NCI-H2081 treated with DMSO at 0.1 percent for 48 hours (cell line): ENCODE measurements at places on chromosomes 12 and 14.

- no peak for DNase-seq
Measured at GRCh38 chr14:104726600-104727451, 2.8 kb downstream of the ADSS1 start.

- DNase-seq = no peak
Measured at GRCh38 chr12:109597414-109597794, 23.8 kb downstream of the MVK start.

DNA sequence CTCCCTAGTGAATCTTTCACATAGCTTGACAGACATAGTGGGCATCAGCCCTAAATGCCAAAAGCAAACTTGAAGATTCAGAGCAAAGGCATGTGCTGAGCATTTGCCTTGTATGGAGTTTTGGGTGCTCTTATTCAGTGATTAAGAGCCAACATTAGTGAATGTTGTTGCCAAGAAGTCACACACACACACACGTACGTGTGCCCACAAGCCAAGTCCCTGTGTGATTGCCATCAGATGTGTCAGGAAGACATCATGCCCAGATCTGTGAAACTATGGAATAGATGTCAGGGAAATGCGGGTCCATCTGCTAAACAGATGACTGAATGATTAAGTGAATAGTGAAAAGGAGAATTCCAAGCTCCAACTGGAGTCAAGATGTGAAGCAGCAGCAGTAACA lies 149.0 kb downstream of the AKAP6 start:
- no peak for DNase-seq

GRCh38 chr14:99757331-99758070 lies 35.7 kb upstream of the EML1 start:
- DNase-seq = no peak

DNA sequence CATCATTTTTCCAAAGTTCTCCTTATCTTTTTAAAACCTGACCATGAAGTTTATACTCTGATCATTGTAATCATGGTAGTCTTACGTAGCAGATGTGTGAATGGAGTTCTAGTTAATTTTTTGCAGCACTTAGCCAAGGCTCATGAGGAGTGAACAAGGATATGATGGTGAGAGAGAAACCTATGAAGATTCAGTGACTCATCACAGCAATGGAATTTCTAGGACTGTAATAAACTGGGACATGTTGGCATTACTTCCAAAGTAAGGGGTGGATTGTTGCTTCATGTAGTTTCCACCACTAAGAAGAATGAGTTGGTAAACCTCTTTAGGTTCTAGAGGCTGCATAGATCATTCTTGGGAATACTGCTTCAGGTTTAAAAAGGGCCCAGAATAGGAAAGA lies 102.7 kb downstream of the LRRIQ1 start:
- DNase-seq = no peak

DNA sequence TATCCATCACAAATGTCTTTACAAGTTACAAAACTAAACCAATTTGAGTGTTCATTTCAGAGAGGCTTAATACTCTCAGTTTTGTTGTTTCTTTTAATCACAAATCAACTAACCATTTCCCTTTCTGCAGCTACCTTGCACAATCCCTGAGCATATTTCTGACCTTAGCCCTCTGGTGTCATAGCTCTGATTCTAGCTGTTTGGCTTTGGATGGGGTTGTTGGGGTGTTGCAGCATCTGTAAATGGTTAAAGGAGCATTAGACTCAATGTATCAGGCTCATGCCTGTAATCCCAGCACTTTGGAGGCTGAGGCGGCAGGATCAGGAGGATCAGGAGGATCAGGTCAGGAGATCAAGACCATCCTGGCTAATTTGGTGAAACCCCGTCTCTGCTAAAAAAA lies 461.4 kb downstream of the NRXN3 start:
- no peak for DNase-seq

DNA sequence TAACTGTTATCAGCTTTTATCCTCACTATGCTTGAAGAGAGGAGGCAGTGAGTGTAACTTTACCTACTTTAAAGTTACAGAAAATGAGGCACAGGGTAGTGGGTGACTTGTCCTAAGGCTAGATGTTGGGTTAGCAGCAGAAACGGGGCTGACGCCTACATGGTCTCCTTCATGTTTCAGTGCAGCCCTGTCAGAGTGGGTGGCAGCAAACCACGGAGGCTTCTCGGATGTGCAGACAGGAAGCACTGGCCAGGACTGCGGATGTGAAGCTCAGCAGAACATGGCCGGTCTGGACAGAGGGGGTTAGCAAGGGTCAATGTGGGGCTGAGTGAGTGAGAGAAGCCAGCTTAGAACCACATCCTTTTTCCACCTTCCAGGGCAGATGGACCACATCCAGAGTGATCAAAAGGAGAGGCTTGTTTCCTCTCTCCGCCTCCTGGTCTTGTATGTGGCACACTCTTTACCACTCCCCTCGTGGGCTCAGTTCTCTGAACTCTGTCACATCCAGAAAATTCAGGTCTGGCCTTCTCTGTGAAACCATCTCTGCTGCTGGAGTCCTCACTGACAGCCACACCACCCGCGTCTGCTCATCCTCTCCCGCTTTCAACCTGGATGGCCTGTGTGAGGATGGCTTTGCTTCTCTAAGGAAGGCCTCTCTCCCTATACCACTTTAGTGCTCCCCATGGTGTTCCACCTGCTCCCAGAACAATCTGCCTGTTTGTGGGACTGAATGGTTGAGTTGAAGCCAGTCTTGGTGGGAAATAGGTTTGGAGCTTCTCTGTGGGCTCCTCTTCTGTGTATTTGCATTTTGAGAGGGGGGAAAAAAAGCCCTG lies 14.1 kb downstream of the SUSD6 start:
- no peak for DNase-seq

DNA sequence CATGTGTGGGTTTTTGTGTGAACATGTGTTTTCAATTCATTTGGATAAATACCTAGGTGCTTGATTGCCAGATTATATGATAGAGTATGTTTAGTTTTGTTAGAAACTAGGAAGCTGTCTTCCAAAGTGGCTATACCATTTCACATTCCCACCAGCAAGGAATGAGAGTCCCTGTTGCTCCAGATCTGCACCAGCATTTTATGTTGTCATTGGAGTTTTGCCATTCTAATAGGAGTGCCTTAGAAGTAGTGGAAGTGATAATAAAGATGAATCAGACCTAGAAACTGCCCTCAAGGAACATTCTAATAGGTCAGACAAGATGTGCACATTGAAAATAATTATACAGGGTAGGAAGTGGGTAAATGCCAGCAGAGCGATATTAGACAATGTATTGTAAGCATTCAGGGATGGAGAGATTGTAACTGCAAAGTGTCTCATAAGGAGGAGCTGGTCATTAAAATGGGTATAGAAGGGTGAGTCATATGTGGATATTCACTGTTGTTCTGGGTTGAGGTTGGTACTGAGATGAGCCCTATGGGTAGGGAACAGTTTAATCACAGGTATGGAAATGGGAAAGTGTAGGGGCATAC lies 71.4 kb downstream of the MNAT1 start:
- DNase-seq = no peak

DNA sequence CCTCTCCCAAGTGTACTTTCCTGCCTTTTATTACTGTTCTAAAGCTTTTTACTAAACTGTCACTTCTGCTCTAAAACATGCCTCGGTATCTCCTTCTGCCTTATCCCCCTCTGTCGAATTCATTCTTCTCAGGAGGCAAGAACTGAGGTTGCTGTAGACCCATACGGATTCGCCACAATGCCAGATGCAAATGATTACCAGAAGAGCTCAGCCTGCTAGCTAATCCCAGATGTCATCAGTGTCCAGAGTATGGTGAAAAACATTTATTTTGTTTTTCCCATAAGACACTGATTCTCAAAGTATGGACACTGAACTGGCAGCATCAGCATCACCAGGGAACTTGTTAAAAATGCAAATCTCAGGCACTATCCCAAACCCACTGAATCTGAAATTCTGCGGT lies 359.3 kb downstream of the TMTC2 start:
- DNase-seq = no peak

- no peak for DNase-seq
Measured at GRCh38 chr14:35332517-35333263, 40.5 kb downstream of the PSMA6 start.

GRCh38 chr12:3204143-3204542 lies 127.0 kb downstream of the TSPAN9 start:
- no peak for DNase-seq

DNA sequence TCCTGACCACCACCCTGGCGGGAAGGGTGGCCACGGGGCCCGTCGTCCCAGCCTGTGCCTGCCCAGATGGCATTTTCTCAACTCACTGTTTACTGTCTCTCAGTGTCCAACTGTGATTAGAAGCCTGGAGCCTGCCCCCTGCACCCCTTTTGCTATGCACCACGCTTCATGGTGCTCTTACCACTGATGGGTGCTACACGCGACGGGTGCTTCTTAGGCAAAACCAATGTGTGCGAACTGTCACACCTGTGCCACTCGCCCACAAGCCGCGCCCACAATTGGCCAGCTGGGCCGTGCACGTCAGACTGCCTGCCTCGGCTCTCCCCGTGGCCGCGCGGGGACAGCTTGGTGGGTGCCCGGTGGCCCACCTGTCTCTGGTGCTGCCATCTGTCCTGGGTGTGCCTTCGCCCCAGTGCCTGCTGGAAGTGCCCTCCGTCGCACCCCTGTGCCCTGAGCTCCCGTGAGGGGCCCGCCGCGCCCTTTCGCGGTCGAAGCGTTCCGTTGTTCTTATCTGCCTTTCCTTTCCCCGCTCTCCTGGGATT lies 15.1 kb upstream of the AMN start:
- no peak for DNase-seq
